ENCODE measurements at places on chromosomes 1 and 21.

- no peak for DNase-seq
These were observed 280.1 kb upstream of the ST6GALNAC5 start for GRCh38 chr1:76587212-76587611.

DNA sequence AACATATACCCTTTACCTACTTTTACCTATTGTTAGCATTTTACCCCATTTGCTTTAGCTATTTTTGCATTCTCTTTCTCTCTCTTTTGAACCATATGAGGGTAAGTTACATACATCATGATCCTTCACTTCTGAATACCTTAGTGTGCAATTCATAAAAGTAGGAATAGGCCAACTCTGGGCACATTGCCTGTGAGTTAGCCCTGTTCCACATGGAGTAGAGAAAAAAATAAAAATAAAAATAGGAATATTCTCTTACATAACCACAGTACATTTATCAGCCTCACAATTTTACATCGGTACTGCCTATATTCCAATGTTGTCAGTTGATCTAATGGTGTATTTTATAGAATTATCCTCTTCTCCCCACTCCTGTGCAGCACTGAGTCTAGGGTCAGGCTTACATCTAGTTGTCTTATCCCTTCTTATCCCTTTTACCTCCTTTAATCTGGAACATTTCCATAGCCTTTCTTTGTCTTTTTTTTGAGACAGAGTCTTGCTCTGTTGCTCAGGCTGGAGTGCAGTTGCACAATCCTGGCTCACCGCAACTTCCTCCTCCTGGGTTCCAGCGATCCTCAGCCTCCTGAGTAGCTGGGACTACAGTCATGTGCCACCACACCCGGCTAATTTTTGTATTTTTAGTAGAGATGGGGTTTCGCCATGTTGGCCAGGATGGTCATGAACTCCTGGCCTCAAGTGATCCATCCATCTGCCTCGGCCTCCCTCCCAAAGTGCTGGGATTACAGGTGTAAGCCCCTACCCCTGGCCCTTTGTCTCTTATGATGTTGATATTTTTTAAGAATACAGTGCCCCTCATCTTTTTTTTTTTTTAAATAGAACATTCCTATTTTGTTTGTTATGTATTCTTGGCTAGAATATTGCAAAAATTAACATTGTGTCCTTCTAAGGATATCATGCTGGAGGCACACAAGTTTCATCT, 11.1 kb upstream of the SLC30A1 start:
- no peak for DNase-seq

GRCh38 chr21:32007456-32007855, 134.6 kb downstream of the HUNK start:
- DNase-seq, result no peak

GRCh38 chr1:220818421-220819173, 31.9 kb downstream of the MTARC1 start:
- no peak for DNase-seq

- DNase-seq, result no peak
These were observed 36.3 kb upstream of the SLC6A9 start for GRCh38 chr1:44067266-44068250.

DNA sequence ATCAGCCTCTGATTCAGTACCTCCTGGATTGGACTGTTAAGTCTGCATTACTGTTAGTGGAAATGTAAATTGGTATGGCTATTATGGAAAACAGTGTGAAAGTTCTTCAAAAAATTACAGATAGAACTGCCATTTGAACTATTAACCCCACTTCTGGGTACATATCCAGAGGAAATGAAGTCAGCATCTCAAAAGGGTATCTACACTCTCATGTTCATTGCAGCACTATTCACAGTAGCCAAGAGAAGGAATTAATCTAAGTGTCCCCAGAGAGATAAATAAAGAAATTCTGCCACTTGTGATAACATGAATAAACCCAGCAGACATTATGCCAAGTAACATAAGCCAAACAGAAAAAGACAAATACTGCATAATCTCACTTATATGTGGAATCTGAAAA, 676.0 kb downstream of the PLA2G4A start:
- DNase-seq, result no peak

DNA sequence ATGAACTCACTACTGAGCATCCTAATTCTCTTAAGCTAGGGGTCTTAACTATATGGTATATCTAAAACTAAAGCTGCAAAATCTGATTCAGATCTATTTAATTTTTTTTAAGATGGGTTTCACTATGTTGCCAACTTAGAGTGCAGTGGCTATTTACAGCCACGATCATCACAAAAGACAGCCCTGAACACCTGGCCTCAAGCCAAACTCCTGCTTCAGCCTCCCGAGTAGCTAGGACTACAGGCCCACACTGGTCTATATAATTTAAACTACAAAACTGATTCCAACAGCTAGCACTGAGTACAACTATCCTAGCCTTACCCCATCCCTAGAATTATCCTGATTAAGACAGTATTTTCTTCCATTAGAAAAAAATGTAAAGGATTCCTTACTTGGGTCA, 37.1 kb downstream of the EIF4G3 start:
- no peak for DNase-seq

GRCh38 chr1:24654010-24654409, 10.9 kb downstream of the SRRM1 start:
- DNase-seq, result no peak

DNA sequence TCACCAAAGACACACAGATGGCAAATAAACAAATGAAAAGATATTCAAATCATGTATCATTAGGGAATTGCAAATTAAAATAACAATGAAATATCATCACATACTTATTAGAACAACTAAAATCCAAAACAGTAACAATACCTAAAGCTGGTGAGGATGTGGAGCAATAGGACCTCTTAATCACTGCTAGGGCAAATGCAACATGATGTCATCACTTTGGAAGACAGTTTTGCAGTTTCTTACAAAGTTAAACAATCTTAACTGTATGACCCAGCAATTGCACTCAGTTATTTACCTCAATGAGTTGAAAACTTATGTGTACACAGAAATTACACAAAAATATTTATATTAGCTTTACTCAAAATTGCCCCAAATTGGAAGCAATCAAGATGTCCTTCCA, 47.3 kb downstream of the SELENOF start:
- DNase-seq, result no peak

GRCh38 chr1:108643492-108644335, 17.2 kb downstream of the HENMT1 start:
- DNase-seq, result no peak

DNA sequence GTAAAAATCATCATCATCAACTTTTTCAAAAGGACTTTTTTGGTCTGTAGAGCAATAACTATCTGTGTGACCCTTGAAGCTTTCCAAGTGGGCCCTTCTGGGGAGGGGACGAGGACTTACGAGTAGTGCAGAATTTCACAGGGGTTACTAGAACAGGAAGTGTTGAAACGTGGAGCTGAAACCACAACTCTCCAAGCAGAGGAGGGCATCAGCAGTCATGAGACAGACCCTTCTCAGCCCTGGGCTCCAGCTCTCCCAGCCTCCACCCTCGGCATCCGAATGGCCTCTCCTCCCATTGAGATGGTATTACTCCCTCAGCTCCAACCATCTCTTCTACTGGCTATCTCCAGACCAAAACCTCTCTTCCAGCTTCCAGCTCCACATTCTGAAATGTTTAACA, 3.6 kb downstream of the FAM89A start:
- DNase-seq, result no peak

DNA sequence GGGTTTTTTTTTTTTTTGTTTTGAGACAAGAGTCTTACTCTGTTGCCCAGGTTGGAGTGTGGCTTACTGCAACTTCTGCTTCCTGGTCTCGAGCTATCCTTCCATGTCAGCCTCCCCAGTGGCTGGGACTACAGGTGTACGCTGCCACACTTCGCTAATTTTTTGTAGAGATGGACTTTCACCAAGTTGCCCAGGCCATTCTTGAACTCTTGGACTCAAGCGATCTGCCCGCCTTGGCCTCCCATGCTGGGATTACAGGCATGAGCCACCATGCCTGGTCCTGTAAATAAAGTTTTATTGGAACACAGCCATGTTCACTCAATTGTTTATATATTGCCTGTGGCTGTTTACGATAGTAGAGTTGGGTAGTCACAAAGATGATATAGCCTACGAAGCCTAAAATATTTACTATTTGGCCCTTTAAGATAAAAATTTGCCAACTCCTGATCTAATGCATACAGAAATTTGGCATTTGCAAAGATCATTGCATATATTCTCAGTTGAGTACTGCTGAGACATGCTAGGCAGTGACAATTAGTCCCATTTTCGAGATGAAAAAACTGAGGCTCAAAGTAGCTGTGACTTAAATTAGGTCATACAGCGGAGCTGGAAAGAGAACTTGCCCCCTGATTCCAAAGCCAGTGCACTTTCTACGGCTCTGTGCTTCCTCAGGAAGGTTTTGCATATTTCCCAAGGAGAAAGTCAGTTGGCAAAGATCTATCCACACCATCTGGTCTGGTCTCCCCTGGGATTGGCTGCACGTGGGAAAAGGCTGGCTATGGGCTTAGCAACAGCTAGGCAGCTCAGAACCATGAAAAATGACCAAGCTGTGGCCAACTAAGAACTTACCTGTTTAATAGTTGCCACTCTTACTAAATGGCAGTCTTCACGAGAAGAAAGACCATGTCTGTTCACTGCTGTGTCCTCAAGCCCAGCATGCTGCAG, 19.4 kb downstream of the MECR start:
- DNase-seq, result no peak

DNA sequence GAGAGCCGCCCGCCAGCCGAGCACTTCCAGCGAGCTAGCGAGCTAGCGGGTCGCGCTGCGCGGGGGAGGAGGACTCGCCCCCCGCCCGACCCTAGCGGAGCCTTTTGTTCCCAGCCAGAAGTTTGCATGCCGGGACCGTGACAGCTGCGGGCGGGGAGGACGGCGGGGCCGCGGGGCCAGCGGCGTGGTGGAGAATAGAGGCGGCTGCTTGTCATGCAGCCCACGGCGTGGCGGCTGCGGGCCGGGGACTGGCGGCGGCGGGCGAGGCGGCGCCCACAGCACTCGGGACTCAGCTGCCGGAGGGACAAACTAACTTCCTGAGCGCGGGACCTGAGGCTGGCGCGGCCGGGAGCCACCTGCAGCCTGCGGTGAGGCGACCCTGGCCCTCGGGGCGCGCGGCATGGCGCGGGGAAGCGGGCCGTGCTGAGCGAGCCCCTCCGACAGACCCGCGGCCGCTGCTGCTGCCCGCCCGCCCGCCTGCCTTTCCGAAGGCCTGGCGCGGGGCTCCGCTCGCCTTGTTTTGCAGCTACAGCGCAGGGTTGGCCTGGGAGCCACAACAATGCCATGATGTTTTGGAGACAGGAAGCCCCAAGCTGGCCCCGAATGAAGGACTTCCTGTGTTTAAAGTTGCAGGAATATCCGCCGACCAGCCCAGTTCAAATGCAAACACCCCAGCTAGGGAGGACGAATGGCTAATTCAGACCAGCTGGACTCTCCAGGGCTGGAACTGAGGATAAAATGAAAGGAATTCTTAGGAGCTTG, 82.2 kb upstream of the BMP8A start:
- DNase-seq, result no peak

GRCh38 chr1:219350172-219350931, 176.7 kb downstream of the LYPLAL1 start:
- DNase-seq, result no peak

GRCh38 chr1:58815686-58816071, 31.8 kb upstream of the JUN start:
- no peak for DNase-seq

GRCh38 chr1:34587761-34588160, 167.1 kb upstream of the GJB5 start:
- DNase-seq, result no peak

GRCh38 chr1:26307363-26307781, 936 bp upstream of the UBXN11 start:
- DNase-seq, result peak; percentile 42

DNA sequence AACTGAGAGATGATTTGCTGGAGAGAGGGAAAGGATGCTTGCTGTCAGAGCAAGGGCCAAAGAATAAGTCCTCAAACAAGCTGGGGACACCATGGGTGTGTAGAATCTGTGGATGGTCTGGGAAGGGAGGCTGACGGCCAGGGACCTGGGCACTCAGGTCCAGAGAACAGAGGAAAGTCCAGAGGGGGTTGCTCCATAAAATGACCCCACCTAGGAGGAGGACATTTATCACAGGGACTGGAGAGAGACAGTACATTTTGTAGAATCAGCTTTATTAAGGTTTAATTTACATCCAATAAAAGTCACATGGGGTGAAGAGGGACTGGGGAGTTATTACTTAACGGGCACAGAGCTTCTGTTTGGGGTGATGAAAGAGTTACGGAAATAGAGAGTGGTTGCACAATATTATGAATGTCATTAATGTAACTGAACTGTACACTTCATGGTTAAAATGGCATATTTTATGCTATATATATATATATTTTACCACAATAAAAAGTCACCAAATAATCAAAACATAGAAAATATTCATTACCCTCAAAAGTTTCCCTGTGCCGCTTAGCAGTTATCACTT, 73.0 kb upstream of the ABCD3 start:
- DNase-seq, result no peak

GRCh38 chr1:6185635-6186382, 5.7 kb upstream of the CHD5 start:
- no peak for DNase-seq

DNA sequence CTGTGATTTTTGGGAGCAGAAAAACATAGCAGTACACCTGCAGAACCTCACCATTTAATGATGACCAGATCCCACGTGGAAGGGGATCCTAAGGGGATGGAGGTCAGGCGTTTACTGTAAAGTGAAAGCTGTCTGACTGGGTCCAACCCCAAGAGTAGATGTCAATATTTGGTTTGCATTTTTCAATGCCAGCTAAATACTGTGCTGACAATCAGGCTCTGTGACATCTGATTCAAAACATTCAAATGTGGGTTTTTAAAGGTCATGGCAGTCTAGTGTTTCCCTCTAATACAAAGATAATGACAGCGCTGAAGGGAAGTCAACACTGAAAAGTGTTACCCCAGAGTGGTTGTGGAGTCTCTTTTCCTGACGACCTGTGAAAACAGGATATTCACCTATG, 68.1 kb downstream of the SPAG17 start:
- DNase-seq, result no peak

DNA sequence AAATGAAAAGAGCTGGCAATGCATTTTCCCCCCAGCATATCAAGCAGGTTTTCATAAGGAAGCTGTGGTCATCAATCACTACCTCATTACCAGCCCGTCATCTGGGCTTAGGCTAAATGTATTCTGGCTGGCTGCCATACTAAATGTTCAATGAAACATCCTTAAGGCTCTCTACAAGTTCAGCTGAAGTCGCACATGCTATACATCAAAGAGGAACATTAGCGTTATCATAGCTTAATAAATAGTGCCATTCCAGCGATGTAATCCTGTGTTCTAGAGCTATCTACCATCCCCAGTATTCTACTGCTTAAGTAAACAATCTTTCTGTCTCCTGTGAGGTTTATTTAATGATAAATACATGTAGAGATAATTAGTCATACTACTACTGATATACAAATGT, 288.8 kb downstream of the DPYD start:
- DNase-seq, result no peak
